KBM-7 (cell line): ENCODE measurements at places on chromosomes 7 and 10.
A peak's percentile ranks its signal among the peaks of the same experiment; 100 is the strongest.

DNA sequence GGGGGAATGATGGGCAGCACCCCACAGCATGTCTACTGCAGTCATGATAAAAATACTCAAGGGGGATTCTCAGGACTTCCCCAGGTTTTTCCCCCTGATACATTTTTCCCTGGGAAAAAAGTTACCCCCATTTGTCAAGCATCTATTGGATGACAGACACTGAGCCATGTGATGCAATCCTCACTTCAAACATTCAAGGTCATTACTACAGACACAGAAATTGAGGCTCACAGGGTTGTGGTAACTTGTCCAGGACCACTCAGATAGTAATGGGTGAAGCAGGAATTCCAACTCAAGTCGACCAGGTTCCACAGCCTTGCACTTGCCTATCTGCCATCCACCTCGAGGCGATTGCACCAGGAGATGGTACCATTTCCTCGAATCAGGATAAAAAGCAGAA lies 31.7 kb downstream of the PPP1R3C start:
- DNase-seq = no peak

DNA sequence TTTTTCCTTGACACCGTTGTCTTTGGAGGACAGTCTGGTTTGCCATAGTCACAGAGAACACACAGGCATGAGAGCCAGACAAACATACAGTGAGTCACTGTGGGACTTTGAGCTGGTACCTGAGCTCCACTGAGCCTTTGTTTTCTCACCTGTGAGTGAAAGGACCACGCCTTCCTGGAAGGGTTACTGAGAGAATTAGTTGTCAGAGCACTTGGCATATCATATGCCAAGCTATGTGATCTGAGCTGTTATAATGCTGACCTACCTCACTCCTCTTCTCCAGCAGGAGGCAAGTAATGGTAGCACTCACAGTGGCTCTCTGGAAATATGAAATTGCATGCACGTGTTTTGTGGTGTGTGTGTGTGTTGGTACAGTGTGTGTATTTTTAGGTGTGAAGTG lies 59.7 kb downstream of the CXCL12 start:
- no peak for DNase-seq

- DNase-seq = no peak
These were observed 874 bp downstream of the BAIAP2L1 start for GRCh38 chr7:98399890-98400541.

DNA sequence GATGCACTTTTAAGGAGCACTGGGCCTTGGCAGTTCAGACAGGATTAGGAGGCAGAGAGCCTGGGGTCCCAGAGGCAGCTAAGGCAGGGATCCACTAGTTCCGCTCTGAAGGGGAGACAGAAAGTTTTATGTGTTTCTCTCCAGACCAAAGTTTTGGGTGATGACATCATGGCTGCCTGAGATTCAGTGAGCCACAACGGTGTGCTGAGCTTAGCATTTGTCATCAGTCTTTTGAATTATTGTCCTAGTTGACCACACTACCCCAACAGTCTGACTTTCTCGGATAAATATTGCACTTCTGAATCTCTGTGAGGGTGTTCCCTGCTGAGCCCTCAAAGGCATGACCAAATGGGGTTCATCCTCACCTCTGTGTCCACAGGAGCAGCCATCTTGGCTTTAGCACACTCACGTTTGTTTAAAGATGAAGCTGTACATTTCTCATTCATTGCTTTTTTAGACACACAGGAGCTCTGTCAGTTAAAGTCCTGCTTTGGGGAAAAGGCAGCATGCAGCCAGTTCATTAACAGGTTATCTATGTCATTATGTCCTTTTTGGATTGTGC lies 297.7 kb upstream of the LRGUK start:
- no peak for DNase-seq

GRCh38 chr10:60185421-60185820 lies 204.3 kb downstream of the ANK3 start:
- DNase-seq = no peak

GRCh38 chr7:114062810-114063209 lies 144.0 kb upstream of the PPP1R3A start:
- peak; percentile 67 for DNase-seq

DNA sequence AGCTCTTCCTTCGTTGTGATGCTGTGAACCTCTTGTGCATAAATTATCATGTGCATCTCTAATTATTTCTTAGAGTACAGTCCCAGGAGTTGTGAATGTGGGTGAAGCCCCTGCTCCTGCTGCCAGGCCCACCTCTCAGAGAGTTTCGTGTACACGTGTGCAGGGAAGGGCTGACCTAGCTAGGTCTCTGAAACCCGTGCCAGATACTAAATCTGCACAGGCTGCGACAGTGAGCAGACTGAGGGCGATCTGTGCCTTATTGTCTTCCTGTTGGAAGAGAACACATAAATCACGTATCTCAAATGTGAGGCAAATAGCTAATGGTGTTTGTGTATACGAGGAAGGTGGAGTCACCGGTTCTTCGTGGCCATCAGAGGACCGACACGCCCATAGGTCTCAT lies 71.8 kb upstream of the DNAJB6 start:
- DNase-seq = no peak
